NCI-H1105 (cell line): ENCODE measurements at places on chromosomes 2 and 18.
A peak's percentile ranks its signal among the peaks of the same experiment; 100 is the strongest.

DNA sequence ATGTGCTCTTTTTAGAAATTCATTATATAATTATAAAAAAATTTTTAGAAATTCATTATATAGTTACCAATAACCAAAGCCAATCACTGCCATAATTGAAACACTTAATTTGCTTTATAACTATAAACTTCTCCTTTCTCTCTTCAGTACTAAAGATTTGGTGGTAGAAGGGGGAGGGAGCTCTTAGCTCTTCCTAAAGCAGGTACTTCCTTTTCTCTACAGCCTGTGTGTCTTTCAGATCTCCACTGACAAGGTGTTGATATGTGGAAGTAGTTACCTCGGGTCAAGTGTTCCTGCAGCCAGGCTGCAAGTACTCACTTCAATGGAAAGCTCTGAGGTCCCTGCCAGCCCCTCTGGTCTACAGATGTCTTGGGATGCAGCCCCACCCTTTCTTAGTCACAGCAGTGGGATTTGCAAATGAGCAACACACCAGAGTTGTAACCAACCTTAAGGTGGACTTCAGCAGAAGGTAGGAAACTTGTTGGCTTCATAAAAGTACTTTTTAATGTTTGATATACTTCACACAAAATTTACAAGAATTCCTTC is 690.0 kb downstream of the ARHGAP15 start:
- no peak for DNase-seq

GRCh38 chr2:28442328-28442727 is 49.7 kb downstream of the FOSL2 start:
- no peak for DNase-seq

- DNase-seq: no peak
Measured at GRCh38 chr18:55269622-55270021, 310.4 kb upstream of the CCDC68 start.

DNA sequence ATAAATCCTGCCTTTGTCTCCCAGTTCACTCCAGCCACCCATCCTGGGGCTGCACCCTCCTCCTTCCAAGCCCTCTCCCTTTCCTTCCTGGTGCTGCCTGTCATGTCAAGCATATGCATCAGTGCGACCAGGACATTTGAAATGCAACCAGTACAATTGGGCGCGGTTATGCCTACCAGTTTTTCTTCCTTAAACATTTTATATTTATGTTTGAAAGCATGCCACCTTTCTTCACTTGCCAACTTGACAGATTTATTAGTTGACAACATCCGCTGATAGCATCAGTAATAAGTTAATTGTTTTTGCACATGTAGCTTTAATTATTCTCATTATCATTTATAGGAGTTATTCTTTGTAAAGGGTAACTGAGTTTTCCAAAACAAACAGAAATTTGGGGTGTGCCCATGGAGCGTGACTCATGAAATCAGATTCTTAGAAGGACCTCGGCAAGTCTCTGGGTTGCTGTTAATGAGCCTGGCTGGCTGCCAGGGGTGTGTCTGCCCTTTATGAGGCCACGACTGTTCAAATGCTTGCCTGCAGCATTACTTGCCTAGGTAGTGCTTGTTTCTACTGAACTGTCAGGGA is 32.8 kb upstream of the IL1B start:
- DNase-seq: peak; percentile 92

DNA sequence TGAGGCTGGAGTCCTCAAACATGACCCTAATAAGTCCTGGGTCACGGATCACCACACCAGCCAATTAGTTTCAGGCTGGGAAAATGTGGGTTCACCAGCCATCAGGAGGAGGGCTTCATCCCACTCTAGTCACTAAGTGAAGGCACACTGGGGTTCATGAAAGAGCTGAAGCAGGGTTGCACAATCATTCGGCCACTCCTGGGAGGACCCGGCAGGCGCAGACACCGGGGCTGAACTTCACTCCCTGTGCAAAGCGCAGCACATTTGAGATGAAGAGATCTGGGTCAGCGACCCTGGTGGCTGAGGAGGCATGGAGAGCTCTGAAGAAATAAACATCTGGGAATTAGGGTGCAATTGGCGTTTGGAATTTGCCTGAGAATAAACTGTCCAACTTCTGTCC is 684.4 kb upstream of the SALL3 start:
- DNase-seq: no peak

DNA sequence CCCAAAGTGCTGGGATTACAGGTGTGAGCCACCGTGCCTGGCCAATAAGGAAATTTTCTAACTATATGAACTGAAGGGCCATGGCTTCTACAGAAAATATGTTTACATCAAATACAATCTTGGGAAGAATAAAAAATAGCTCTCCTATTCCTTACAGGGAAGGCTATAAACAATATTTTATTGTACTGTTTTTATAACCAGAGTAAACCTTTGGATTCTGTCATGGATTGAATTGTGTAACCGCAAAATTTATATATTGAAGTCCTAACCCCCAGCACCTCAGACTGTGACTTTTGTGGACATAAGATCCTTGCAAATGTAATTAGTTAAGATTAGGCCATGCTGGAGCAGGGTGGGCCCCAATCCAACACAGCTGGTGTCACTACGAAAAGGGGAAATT is 8.3 kb downstream of the HSBP1L1 start:
- no peak for DNase-seq

DNA sequence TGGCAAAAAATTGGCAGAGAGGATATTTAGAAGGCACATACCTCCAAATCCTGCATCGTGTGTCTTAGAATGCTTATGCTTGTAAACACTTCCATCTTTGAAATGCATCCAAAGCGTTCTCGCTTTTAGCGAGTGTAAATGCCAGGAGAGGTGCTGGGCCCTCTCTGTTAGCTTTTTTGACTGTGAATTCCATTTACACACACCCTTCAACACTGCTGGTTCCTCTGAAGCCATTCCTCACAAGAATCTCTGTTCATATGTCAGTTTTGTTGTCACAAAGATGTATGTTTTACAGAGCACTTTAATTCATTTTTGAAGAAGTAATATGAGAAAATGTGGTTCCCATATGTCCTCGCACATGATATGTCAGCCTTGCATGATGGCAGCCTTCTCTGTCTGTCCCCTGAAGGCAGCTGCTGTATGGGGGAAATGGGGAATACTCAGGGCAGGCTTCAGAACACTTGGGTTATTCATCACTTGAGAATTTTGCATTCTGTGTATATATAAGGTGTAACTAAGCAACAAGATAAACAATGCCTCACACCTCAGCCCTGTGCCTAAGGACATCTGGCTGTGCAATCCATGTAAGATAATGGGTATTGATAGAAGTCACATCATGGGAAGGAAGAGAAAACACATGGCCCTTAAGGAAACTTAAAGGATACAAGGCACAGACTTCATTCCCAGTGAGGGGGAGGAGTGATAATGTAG is 52.3 kb downstream of the RAB27B start:
- DNase-seq: no peak

DNA sequence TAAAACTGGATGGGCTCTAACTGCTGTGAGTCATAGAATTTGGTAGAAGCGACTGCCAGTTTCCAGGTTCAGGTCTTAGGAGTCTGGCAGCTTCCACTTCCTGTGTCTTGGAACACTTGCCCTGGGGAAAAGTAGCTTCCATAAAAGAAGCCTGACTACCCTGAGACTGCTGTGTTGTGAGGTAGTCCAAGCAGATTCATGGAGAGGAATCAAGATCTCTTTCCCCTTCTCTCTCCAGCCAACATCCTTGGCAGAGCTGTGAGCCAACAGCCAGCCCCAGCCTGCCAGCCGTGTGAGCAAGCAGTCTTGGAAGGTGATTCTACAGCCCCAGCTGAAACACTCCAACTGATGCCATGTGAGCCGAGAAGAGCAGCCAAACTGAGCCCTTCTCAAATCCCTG is 33.7 kb downstream of the SLC20A1 start:
- no peak for DNase-seq

DNA sequence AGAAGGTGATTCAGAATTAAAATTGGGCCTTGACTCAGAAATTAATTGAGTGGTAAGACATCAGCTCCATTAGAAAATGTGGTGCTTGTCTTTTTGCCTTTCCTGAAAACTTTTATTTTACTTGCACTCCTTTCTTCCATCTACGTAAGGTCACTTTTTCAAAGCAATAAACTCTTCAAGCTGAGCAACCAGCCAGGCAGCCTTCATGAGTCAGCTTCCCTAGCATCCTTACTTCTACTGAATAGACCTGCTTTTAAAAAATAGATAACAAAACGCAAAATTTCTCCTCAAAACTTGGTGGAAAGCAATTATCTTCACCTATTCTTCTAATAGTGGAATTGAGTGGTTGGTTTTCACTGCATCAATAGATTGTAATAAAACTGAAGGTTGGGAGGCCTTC is 504.2 kb downstream of the ARHGAP15 start:
- no peak for DNase-seq

DNA sequence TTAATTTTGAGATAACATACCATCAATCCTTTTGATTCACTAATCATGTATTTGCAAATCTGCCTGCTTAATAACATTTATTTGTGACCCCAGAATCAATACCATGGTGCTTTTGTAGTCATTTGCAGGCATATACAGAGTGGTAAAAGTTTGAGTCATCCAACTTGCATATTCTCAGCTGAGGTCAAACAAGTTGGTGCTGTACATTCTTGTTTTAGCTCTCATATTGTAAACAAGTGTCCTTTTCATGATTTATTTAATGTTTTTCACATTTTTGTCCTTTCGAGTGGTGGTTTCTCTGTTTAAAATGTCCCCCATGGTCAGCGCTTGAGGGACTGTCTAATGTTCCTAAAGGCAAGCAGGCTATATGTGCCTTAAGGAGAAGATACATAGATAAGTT is 17.5 kb downstream of the RAB27B start:
- DNase-seq: no peak

DNA sequence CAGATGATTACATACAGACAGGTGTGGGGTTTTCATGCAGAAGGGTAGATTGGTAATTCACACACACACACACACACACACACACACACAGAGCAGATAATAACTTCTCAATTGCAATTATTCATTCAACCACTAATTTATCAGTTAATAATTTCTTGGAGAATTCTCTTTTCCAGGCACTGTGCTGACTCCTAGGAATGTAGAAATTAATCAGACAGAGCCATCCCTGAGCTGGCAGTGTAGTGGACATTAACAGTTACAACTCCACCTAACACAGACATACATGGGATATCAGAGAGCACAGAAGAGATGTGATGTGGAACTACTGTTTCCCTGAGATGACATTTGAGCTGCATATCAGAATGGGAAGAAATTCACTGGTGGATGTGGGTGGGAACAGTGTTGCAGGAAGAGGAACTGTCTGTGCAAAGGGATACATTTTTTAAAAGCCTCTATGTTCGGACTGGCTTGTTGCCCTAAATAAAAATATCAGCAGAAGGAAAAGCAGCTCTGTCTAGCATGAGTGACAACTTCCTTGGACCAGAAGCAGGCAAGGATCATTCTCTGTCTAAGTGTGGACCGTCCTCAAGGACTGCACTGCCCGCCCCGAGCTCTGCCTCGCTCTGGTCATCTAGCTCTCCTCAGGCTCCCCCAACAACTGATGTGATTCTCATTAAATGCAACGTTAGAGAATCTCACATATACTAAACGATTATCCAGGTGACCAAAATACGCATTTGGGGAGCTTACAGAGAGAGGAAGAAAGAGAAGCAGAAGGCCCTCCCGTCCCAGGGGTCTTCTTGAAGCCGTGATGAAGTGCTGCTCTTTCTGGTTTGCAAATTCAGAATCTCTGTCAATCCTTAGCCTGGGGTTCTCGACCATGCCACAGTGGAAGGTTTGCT is 173.4 kb upstream of the TRIB2 start:
- DNase-seq: no peak

- DNase-seq: no peak
Measured at GRCh38 chr2:159326569-159327255, 40.2 kb upstream of the WDSUB1 start.

GRCh38 chr2:218340656-218341055 is 16.0 kb upstream of the CATIP start:
- DNase-seq: no peak

DNA sequence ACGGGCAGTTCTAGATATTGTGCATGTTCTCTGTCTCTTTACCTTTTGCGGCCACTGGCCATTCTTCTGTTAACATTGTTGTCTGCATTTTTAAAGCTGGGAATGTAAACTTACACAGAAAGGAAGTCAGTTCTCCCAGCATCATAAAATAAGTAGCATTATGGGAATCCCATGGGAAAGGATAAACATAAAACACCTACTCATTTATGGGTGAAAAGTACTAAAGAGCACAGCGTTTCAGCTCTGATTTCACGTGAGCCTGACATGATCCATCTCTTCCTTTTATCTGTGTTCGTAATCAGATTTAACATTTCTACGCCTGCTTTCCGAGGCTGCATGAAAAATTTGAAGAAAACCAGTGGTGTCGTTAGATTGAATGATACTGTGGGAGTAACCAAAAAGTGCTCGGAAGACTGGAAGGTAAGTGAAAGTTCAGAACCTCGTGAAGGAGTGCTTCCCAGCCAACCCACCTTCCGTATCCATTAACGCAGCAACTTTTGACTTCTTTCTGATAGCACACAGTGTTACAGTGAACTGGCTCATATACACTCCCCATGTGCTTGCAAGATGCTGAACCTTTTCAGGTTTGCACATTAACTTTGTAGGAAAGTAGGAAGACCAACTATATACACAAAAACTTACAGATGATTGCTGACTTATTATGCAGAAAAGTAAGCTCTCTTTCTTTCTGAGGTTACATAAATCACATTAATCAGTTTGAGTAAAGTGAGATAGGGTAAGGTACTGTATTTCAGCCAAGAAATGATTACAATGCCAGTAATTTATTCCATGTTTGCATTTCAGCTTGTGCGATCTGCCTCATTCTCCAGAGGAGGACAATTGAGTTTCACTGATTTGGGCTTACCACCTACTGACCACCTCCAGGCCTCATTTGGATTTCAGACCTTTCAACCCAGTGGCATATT is 86.5 kb upstream of the TTC39C start:
- DNase-seq: no peak

- no peak for DNase-seq
Measured at GRCh38 chr2:226991663-226992062, 155.8 kb downstream of the RHBDD1 start.

- DNase-seq: no peak
Measured at GRCh38 chr2:27636766-27637165, 7.9 kb downstream of the GPN1 start.

GRCh38 chr18:59861009-59861408 is 38.8 kb upstream of the PMAIP1 start:
- no peak for DNase-seq

DNA sequence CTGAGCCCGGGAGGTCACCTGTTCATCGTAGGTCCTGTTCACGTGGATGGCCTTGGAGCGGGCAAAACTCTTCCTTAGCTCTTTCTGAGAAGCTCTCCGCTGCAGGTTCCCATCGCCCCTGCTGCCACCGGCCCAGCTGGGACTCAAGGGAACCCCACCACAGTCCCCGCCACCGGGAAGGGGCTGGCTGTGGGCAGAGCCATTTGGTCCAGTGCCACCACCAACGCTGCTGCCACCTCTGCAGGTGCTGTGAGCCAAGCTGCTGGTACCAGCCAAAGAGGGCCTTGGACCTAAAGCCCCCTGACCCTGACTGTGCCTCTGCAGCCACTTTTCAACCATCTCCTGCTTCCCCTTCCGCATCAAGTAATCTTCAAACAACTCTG is 586 bp downstream of the PDE11A start:
- DNase-seq: no peak

- no peak for DNase-seq
Measured at GRCh38 chr2:174009488-174010223, 44.5 kb upstream of the SP3 start.

GRCh38 chr18:6652098-6652497 is 77.4 kb upstream of the ARHGAP28 start:
- no peak for DNase-seq
